Cardiac muscle cell (in vitro differentiated cells and primary cell): ENCODE measurements at places on chromosomes 16 and 17.

- DNase-seq: peak; percentile 16
Observed at GRCh38 chr16:4032768-4033167, 83.5 kb downstream of the ADCY9 start.

- peak; percentile 8 for DNase-seq
Observed at GRCh38 chr17:37026531-37026869, 77.7 kb downstream of the AATF start.

GRCh38 chr17:36723459-36724025 lies 122.2 kb downstream of the MRM1 start:
- no peak for DNase-seq

GRCh38 chr16:55703003-55704001 lies 47.5 kb downstream of the SLC6A2 start:
- peak; percentile 78 for DNase-seq

- peak; percentile 11 for DNase-seq
Observed at GRCh38 chr17:37089956-37090355, 141.2 kb downstream of the AATF start.

DNA sequence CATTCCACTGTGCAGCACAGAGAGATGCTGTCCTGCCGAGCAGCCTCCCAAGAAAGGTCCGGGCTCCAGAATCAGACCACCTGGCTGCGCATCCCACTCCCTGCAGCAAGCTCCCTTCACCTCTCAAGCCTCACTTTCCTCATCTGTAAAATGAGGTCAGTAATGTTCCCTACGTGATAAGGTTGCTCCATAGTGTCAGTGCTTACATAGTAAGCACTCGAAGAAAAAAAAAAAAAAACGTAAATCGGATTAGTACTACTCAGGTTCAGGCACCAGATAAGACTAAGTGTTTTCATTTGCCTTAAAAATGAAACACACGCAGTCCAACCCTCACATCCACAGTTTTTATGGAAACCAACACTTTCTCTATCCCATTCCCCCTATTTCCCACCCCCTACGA lies 76.7 kb downstream of the CCT6B start:
- DNase-seq: no peak

GRCh38 chr16:66304961-66305360 lies 61.5 kb upstream of the CDH5 start:
- no peak for DNase-seq

DNA sequence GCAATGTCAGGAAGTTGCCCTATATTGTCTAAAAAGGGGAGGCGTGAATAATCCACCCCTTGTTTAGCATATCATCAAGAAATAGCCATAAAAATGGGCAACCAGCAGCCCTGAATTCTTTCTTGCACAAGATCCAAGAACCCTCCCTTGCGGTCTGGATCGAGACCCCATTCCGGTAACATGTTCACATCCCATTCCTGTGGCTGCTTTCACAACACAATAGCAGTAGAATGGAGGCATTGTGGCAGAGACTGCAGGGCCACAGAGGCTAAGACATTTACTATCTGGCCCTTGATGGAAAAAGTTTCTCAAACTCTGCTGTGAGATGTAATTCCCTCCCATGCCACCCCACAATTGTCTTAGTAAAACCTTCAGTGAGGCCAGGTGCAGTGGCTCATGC lies 73.2 kb downstream of the RMI2 start:
- no peak for DNase-seq

DNA sequence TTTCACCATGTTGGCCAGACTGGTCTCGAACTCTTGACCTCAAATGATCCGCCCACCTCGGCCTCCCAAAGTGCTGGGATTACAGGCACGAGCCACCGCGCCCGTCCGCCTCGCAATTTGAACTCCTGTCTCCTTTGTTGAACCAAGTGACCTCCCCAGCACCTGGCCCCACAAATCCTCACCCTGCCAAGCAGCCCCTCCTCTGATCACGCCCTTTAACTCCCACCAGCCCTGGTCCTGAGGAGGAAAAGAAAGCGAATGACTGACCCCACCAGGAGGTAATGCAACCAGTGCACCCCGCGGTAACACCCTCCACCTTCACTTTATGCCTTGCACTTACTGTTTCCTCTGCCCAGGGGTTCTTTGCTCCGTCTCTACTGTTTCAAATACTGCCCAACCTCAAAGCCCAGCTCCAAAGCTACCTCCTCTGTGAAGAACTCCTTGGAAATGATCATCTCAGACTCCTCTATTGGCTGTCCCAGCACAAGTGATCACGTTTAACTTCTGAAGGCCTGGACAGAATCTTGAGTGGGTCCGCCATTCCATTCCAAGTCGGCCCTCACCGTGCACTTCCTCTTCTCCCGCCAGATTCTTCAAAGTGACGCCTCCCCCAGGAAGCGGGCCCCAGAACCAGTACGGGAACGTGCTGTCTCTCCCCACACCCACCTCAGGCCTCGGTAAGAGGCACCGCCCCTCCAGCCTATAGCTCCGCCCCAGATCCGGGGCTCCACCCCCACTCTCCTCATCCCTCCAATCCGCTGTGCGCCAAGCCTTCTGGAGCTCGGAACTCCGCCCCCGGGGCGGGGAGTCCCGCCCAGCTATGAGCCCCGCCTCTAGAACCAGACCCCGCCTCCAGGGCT lies 4.4 kb downstream of the CD19 start:
- DNase-seq: peak; percentile 87

- no peak for DNase-seq
Observed at GRCh38 chr17:1347589-1348323, 52.3 kb downstream of the YWHAE start.

DNA sequence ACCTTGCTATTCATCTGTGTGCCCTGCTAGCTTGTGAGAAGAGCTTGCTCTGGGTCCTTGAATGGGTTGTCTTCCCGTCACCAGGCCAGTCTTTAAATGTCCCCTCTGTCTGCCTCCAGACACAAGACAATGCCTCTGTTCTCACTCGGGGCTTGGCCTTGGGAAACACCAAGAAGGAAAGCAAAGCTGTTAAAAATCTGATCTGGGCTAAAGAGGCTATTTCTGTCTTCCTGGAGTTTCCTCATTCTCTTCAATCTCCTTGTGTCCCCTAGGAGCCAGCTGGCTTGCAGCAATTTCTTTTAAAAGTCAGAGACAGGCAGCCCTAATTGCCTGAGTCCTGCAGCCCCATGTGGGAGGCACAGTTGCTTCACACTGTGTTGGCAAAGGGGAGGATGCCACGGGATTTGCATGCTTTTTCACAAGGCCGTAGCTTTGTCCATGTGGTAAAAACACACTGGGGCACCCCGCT lies 2.5 kb downstream of the DNAI2 start:
- no peak for DNase-seq
